ENCODE measurements at places on chromosomes 6 and 20. TPM values are rescaled to one million over a fixed set of nuclear protein-coding genes. Genes with fewer than 3 reads are reported as not detected.

PRR18 gene
- not detected for total RNA-seq

- no peak for DNase-seq
Measured at GRCh38 chr6:117955684-117956256, 48.7 kb downstream of the SLC35F1 start.

PGC gene
- not detected for total RNA-seq

LRP11 gene
- 21.5 TPM for total RNA-seq

MDFI gene
- total RNA-seq = 3.4 TPM

RSPO3 gene
- 0.17 TPM for total RNA-seq

GRCh38 chr6:150687508-150687907 lies 87.8 kb downstream of the PLEKHG1 start:
- no peak for DNase-seq

GRCh38 chr6:15874821-15875220 lies 212.0 kb upstream of the DTNBP1 start:
- DNase-seq = no peak

DNA sequence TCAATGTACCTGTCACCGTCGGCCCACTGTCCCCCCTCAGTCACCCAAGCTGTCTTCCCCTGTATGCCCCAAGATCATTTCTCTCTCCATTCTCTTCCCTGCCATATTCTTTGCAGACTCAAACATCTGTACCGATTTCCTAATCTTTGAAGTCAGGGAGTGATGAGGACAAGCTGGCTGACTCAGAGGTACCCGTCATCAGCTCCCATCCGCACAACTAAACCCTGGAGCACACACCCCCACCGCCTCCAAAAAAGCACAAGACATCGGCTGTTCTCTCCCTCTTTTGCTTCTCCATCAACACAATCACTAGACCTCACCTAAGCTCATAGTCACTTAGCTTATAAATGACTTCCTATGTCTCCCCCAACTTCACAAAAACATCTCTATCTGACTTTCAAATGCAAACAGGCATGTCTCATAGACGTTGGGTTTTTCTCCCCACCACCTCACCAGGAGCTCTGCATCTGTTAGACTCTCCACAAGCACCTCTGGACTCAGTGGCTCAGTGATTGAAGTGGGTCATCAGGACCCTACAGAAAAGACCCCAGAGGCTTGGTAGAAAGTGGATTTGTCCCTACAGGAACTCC lies 11.5 kb upstream of the NFATC2 start:
- DNase-seq = no peak

SIRPD gene
- total RNA-seq = not detected

EBF4 gene
- total RNA-seq = 2.6 TPM
